ENCODE measurements at places on chromosomes 5 and 9.

- no peak for DNase-seq
Measured at GRCh38 chr9:87451149-87451548, 46.5 kb upstream of the DAPK1 start.

DNA sequence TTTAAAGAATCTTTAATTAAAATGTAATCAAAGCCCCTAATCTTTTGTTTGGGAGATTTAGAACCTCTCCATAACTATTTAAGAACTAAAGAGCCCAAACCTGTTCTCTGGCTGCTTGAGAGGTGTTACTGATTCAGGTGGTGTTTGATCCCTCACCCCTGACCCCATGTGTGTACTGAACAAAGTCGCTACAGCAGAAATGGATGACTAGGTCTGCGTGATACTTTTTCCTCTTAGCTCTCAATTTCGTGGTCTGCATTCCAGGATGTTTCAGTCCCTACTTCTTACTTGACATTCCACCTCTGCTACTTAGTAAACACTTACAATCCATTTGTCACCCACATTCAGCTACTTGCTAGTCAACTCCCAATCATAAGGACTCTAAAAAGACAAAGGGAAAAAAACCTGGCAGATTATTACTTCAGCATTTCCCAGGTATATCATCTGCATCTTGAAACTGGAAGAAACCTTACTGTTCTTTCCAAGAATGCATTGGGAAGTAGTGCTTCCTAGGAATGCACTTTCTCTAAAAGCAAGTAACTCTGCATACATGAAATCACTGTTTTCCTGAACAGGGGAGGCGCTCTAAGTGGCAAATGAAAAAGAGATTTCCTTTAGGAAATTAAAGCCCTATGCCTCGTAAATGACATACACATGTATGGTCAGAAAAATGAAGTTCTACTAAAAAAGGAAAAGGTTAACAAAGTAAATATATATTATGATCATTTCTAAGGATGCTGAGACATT is 1091.6 kb downstream of the PTPRD start:
- no peak for DNase-seq

DNA sequence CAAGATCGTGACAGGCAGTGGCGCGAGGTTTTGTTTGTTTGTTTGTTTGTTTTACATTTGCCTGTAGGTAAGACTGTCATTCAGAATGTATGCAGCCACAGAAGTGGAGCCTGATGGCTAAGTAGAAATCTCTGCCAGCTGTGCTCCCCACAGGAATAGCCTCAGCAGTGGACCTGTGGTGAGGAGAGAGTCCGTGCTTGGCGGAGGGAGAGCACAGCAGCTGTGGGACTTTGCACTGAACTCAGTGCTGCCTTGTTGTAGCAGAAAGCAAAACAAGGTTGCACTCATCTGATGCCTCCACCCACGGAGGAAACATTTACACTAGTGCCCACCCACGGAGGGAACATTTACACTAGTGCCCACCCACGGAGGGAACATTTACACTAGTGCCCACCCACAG is 4.4 kb upstream of the ZNF782 start:
- no peak for DNase-seq

DNA sequence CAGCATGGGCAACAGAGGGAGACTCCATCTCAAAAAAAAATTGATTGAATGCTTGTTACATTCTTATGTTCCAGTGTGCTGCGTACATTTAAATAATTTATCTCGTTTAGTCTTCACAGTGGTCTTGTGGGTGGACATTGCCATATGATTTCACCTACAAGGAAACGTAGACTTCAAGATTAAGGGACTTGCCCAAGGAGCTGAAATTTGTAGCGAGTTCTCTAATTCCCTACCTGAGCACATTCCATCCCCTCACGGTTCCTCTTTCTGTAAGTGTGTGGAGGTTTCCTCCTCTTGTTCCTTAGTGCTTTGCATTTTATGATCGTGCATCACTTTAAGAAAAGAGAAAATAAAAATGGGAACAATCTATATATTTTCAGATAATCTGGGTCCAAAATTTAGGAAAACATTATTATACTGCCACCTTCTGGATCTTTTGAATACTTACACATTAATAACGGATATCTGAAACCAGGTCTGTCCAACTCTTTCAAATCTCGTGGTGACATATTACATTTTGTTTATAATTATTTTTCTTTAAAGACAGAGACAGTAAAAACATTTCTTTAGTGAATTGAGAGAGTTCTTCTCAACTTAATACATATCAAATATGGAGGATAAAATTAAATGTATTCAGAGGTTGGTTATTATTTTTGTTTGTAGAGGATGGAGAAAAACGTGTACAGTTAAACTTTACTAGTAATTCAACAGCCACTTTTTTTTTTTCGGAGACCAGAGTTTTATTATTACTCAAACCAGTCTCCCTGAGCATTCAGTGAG is 29.9 kb upstream of the C7 start:
- DNase-seq: peak; percentile 18

DNA sequence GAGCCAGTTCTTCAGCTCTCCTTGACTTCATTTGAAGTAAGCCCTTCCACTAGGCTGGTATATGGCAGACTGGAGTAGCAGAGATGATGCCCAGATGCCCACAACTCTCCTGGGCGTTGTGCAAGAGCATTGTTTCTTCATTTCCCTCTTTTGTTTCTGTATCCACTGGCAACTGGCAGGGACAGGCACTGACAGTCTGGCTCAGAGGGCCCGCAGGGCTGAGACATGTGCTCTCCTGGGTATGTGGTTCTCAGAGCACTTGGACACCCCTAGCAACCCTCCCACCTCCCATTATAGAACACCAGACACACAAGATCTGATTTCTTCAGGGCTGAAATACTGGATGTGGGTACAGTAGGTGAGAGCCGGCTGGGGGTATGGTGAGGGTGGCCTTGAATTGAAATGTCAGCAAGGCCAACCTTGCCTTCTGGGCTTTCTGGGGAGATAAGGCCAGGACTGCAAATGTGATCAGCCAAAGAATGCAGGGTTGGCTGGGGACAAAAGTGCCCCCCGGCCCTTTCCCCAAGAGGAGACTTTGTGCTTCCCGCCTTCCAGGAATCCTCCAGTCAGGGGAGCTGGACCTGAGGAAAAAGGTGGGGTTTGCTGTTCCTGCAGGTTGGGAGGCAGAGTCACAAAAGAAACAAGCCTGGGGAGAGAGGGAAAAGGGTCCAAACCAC is 28.6 kb upstream of the CTNNA1 start:
- DNase-seq: peak; percentile 63

GRCh38 chr5:10564838-10565784 is 1.2 kb downstream of the ANKRD33B start:
- DNase-seq: no peak

DNA sequence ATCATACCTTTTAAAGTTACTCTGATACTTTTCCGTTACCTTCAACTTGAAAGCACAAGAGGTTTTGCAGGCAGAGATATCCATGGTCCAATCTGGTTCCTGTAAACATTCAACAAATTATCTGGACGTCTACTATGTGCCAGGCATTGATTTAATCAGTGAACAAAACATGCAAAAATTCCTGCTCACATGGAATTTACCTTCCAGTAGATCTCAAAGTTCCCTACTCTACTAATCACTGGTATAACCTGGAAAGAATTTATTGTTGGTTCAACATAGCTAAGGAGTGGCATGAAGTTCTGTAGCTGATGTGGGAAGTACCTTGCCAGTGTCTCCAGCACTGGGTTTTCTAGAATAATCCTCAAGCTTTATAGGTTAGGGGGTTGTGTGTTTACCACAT is 9.8 kb downstream of the OCLN start:
- no peak for DNase-seq

- DNase-seq: peak; percentile 67
Measured at GRCh38 chr9:121073038-121073437, 1.7 kb upstream of the CNTRL start.

DNA sequence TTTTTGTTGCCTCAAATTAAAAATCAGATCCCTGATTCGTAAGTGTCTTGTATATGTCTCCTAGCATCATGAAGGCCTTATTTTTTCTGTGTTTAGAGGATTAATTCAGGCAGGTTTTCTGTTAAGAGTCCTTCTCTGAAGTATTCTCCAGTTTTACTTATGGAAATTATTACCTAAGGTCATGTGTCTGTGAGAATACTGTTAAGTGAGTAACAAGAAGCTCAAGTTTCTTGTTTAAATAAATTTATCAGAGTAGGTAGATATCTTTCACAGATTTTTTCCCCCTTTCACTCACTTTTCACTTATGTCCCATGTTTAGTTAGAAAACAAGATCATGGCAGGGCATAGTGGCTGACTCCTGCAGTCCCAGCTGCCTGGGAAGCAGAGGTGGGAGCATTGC is 233.6 kb downstream of the KDM4C start:
- DNase-seq: no peak

- DNase-seq: no peak
Measured at GRCh38 chr9:126375386-126375785, 48.8 kb downstream of the MVB12B start.

DNA sequence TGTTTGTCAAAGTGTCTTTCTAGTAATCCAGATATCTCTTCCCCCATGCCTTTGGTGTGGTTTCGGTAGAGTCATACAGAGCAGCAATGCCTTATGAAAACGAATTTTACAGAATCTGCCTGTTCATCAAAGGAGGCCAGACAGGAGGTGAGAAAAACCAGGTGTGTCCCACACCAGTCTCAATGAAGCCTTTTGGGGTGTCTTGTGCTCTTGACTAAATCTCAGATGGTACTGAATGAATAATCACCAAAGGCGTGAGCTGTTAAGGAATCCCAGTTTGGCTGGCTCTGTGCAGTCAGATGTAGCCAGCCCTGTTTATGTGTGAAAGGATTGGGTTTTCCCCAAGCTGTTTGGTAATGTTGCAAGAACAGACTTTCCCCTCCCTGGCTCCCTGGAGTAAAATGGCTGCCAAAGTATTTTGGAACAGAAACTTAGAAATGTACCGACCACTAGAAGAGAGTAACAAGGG is 70.8 kb upstream of the CDKN2B start:
- DNase-seq: peak; percentile 52

- DNase-seq: peak; percentile 88
Measured at GRCh38 chr5:79621056-79621455, 8.8 kb downstream of the TENT2 start.

DNA sequence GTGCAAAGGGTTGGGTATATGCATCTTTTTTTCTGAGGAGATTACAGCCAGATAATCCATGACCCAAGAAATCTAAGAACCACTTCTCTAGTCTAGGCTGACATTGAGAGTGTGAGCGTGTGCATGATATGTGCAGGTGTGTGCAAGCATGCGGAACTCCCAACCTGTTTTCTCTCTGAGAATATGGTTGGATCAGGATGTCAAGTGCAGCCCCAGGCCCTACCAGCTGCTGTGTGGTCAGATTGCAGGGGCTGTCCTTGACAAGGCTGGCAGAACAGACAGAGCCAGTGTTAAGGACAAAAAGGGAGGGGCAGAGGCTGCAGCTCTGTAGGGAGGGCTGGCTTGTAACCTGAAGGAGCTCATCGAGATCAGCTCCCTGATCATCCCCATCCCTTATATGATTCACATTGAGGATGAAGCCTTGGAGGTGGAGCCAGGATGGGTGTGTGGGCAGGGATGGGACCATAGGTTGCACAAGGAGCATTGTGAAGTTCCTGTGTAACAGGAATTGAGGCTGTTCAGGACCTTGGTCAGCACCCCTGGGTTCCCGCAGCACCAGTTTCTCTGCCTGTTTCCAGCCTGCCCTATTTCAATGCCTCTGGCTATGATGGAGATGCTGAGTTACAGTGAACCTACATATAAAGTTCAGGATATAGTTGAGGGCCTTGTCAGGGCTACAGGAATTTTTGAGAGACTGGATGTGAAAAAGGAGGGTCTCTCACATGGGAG is 52.6 kb upstream of the ARAP3 start:
- DNase-seq: peak; percentile 70

Measured in amniotic epithelial cell (primary cell).